Amniotic epithelial cell (primary cell): ENCODE measurements at places on chromosomes 12 and 14.

DNA sequence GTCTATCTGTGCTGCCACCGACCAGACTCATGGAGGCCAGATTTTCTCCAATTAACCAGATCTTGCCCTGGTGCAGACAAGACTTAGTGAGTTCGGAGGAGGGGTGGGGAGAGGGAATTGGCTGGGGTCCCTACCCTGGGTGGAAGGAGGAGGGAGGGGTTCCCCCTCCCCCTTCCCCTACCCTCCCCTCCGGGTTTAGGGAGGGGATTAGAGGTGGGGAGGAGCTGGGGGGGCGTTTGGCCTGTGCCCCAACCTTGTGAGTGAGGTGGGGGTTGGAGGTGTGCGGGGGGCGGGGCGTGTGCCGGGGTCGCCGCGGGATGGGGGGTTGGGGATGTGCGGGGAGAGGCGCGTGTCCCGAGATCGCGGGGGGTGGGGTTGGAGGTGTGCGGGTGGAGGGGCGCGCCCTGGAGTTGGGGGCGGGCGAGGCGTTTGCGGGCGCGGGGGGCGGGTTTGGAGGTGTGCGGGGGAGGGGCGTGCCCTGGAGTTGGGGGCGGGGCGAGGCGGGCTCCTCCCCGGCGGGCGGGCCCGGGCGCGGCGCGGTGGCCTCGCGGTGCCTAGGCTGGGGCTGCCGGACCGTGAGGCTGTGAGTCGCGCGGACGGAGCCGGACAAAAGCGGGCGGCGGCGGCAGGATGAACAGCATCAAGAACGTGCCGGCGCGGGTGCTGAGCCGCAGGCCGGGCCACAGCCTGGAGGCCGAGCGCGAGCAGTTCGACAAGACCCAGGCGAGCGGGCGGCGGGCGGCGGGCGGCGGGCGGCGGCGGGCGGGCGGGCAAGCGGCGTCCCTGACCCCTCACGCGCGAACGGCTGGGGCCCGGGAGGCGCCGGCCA lies at the start of gene HIP1R:
Gene HIP1R, plus strand, starts transcription at position 537 of the 829 bp plus-strand sequence. Its CDS starts 94 bp downstream, at position 631.
- DNase-seq: no peak

DNA sequence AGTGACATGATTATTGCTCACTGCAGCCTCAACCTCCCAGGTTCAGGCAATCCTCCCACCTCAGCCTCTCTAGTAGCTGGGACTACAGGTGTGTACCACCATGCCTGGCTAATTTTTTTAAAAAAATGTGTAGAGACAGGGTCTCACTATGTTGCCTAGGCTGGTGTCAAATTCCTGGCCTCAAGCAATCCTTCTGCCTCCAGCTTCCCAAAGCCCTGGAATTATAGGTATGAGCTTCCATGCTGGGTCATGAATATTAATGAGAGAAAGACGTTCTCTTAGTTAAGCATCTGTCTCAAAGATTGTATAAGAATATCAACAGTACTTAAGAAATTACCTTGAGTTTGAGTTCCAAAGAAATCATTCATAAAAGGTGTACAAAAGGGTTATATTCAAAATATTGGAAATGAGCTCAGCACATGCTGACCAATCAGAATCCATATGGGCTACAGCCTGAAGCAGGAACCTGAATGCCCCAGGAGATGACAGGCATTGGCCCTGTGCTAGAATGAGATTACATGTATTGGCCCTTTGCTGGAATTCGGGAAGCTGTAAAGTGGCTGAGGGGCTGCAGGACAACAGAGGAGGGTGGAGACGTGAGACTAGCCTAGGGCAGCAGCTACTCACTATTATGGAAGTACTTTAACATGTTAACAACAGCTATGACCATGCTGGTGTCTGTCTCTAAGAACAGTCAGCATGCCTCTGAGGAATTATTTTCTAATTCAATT lies 157.0 kb upstream of the CPNE8 start:
- DNase-seq: no peak

DNA sequence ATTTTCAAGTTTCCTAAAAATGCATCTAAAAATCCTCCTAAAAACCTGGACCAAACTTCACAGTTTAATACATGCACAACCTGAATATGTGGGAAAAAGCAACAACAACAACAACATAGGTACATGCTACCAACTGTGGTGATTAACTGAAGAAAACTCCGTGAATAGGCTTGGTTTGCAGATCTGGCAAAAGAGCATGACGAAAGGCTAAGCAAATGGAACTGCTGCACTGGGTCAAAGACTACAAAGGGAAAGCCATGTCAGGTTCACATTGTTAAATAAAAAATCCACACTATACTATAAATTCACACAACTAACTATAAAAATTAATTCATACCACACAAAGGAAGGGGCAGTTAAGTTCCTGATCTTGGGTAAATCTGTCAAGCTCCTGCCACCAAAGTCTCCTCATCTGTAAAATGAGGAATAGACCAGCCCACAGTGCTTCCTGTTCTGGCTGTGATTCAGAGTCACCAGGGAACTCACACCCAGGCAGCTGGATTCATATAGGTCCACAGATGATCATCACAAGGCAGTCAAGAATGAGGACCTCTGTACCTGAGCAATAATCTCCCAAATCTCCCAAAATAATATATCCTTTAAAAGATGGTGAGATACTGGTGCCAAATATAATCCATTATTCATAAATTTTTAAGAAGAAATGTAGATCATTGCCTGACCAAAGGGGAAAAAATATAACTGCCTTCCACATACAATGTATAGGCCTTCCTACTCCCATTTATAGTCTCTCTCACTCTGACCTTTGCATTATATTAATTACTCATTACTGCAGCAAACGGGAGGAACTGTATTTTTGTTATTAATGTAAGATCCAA lies 7.0 kb downstream of the CORO1C start:
- peak; percentile 29 for DNase-seq

DNA sequence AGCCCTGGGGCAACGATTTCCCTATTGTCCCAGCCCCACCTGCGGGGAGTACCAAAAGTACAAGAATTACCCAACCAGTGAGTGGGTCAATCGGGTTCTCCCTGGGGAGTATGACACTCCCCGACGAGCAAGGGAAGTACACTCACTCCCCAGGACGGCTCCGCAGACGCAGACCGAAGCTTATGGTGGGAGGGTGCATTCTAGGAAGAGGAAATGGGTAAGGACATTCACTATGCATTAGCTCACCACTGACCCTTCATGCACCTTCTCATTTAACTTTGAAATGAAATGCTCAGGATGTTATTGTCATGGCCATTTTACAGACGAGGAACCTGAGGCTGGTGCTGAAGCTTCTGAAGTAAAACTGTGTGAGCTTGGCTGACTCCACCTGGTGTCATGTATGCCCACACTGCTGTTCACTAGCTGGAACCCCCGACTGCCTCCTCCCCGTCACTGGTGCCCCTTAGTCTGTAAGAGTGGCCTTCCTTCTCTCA lies 45.8 kb upstream of the TMED10 start:
- DNase-seq: peak; percentile 89

DNA sequence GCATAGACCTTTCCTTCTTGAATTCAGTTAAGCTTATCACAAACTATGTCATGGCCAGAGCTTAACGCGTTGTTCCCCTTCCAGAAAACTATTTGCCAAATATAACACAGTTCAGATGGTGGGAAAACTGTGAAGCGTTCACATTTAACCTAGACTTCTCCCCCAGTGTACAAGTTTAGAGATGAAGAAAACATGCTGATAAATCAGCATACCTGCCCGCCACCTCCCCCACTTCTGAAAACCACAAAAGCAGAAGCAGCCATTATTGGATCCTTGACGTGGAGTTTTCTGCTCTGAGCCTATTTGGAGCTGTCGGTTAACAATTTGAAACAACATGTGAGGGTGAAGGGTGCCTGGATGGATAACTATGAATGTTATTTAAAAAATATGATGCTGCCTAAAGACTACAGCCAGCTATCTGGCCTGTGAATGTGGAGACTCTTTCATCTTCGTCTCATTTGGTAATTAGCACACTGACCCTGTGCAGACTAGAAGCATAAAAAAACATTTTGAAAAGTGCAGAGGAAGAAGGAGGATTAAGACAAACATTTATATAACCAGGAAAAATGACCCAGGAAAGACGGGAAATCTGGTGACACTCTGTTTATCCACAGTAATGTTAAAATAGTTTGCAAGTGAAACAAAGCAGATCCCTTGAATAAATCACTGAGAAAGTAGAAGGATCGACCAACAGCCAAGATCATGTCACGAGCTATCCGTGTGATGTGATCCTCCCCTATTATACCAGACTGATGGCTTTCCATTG lies 408.2 kb downstream of the AEBP2 start:
- DNase-seq: peak; percentile 97

DNA sequence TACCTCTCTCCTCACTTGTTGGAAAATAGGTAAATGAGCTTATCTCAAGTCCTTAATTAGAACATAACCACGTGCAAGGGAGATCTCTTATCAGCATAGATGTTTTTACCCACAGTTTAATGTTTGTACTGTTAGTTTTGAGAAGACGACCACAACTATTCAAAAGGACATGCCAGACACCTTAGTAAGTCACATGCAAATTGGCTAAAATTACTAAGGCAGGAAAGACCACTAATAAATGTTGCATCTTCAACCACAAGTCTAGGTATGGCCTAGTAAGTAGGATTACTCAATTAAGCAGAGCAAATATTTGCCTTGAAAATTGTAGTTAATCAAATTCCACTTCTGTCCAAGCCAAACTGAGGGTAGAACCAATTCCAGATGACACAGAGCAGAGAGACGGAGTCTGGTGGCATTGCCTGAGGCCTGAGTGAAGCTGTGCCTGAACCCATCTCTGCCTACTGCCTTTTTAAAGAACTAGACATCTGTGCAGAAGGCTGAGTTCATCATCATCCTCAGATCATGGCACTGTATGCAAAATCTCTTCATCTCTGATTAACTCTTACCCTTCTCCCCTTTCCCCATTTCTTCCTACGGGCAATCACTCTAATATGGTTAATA lies 29.7 kb upstream of the CHST11 start:
- peak; percentile 91 for DNase-seq

DNA sequence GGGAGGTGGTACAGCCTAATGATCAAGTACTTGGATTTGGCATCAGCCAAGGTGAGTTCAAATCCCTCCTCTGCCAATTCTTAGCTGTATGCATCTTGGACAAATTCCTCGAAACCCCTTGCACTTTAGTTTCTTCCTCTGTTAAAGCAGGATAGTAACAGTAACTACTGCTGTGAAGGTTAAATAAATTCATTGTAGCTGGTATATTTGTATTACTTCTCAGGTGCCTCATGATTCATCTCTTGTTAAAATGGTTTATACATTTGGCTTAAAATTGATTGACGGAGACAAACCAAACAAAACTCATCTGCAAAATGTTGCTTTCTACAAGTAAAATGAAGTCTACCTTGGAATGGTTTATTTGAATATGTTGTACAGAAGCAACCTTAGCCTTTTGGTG lies 2.3 kb upstream of the PTPRB start:
- no peak for DNase-seq

GRCh38 chr14:51008446-51008845 lies 64.2 kb upstream of the PYGL start:
- no peak for DNase-seq

- peak; percentile 75 for DNase-seq
Measured at GRCh38 chr12:62194616-62195015, 65.6 kb upstream of the USP15 start.

- peak; percentile 13 for DNase-seq
Measured at GRCh38 chr14:24398653-24399446, at the start of gene NYNRIN. TSS of gene NYNRIN (plus strand) at chr14:24399003. CDS start at chr14:24399247, 244 bp downstream.

GRCh38 chr14:102516531-102517391 lies 7.2 kb upstream of the ANKRD9 start:
- DNase-seq: no peak

DNA sequence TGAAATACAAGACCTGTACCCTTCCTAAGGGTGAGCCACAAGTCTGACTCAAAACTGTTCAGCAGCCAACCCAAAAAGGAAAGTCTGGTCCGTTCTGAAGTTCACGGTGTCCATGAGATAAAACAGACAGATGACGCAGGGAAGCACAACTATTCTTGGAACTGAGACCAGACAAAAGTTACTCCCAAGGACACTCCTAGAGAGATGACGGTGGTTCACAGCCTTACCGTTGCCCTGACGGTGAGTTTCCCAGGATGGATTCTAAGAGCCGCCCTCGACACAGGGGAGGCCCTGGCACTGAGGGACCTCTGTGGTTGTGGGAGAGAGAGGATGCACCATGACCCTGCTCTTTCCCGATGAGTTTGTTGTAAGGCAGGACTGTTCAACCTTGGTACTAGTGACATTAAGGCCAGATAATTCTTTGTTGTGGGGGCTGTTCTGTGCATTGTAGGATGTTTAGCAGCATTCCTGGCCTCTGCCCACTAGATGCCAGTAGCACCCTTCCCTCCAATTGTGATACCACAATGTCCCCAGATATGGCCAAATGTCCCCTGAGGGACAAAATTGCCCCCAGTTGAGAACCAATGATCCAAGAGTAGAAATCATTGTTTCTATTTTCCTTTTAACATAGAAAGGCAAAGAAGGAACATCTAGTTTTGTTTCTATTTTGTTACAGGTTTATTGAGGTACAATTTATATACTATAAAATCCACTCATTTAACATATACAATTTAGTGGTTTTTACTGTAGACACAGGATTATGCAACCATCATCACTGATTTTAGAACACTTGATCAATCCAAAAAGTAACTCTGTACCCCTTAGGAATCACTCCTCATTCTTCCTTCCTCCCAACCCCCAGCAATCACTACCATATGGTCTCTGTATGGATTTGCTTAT lies 23.0 kb downstream of the OR10P1 start:
- DNase-seq: peak; percentile 49

DNA sequence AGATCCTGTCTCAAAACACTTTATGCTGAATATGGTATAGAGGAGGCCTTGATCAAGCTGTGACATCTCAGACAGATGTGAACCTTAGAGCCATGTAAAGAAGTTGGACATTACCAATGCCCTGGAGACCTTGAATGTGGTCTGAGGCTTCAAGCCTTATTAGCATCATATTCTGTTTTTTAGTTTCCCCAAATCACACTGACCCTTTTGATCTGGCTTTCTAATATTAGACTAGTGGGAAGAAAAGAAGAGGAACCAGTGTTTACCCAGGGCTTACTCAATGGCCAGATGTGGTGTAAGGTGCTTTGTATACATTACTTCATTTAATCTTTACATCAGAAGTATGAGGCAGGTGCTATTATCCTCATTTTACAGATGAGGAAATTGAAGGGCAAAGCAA lies 10.6 kb upstream of the TBPL2 start:
- DNase-seq: no peak

DNA sequence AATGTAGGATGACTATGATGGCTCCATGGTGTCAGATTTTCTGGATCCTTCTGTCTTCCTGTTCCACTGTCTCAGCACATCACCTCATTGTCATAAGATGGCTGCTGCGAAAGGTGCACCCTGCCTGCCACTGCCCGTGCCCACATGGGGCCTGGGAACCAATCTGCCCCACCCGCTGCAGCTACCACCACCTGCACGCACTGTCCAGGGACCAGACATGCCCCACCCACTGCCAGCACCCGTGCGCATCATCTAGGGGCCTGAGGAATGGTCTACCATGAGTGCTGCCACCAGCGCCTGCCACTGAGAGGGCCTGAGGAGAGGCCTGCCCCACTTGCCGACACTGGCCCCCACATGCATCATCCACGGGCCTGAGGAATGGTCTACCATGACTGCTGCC lies 23.8 kb downstream of the CYP46A1 start:
- no peak for DNase-seq

GRCh38 chr12:50824914-50825313 lies 17.8 kb upstream of the TMPRSS12 start:
- no peak for DNase-seq

GRCh38 chr14:68774771-68775613 lies 17.9 kb downstream of the ZFP36L1 start:
- DNase-seq: no peak

GRCh38 chr12:6788972-6789924 lies at the start of gene CD4:
TSS of gene CD4 (plus strand) at chr12:6789528. CDS start at chr12:6800139, 10,611 bp downstream.
- no peak for DNase-seq

- no peak for DNase-seq
Measured at GRCh38 chr12:108989376-108989775, 31.5 kb downstream of the SVOP start.
